ENCODE measurements at places on chromosomes 5 and 9.
A peak's percentile ranks its signal among the peaks of the same experiment; 100 is the strongest.

- DNase-seq, result no peak
These were observed 402.3 kb upstream of the SMARCA2 start for GRCh38 chr9:1612886-1613285.

- no peak for DNase-seq
These were observed 308.0 kb upstream of the RPS23 start for GRCh38 chr5:82586181-82586580.

- no peak for DNase-seq
These were observed 4.7 kb upstream of the RECK start for GRCh38 chr9:36031774-36032555.

DNA sequence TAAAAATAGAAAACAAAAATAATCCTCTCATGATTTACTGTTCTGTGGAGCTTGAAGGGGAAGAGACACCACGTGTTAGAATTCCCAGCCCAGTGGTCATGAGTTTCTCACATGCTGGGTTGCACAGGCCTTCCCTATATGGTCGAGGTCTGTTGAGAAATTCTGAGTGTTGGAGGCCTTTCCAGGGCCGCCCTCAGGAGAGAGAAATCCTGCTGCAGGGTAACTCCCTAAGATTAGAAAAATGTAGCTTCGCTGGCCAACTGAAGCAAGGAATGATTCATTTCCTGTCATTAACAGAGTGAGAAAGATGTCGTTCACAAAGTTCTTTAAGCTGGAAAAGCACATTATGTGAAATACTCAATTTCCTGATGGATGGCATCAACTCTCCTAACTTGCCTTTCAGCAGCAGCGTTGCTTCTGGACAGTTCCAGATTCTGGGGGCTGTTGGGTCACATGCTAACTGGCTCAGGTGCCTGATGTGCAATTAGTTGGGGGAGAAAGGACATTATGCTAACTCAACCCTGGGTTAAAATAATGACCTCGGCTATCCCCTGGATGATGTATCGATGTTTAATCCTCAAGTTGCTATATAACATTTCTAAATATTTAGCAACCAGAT lies 104.8 kb upstream of the CD180 start:
- no peak for DNase-seq

- DNase-seq, result no peak
These were observed 179.1 kb upstream of the SLC24A2 start for GRCh38 chr9:19967888-19968459.

GRCh38 chr5:96236051-96236450 lies 197.0 kb downstream of the PCSK1 start:
- DNase-seq, result no peak

DNA sequence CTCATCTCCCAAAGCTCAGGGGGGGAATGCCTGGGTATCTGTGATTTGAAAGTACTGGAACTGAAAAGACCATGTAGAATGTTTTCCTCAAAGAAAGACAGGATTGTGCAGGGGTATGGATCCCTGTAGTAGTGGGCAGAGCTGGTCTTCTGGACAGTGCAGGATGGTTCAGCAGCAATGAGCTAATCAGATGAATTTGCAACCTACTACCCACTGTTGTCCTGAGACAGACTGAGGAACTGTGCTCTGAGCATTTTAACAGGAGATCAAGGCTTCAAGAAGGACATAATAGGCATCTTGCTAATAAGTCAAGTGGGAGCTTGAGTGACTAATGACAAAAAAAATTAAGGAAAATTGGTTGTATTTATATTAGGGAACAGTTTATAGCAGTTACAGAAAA lies 61.7 kb downstream of the FYB1 start:
- no peak for DNase-seq

GRCh38 chr9:120659676-120660075 lies 54.6 kb downstream of the MEGF9 start:
- no peak for DNase-seq

- DNase-seq, result no peak
These were observed 70.1 kb downstream of the KIAA1958 start for GRCh38 chr9:112556497-112557442.

DNA sequence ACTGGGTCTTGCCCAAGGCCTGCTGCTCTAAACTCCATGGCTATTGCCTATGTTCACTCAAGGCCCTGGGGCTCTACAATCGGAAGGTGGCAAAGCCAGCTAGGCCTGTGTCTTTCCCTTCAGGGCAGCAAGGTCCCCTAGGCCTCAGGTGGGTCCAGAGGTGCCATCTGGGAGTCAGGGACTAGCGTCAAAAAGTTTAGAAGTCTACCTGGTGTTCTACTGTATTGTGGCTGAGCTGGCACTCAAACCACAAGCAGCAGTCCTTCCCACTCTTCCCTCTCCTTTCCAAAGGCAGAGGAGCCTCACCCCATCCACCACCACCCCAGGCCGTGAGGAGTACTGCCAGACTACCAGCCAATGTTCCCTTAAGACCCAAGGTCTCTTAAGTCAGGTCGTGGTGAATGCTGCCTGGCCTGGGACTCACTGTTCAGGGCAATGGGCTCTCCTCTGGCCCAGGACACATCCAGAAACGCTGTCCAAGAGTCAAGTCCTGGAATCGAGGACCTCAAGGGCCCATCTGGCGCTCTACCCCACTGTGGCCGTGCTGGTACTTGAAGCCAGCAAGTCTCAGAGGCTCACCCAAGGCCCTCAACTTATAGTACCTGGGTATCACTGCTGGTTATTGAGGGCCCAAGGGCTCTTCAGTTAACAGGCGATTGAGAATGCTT lies 13.0 kb upstream of the SARDH start:
- peak; percentile 15 for DNase-seq
